ENCODE measurements at places on chromosomes 13 and 19. TPM values are rescaled to one million over a fixed set of nuclear protein-coding genes. Genes with fewer than 3 reads are reported as not detected.

DNA sequence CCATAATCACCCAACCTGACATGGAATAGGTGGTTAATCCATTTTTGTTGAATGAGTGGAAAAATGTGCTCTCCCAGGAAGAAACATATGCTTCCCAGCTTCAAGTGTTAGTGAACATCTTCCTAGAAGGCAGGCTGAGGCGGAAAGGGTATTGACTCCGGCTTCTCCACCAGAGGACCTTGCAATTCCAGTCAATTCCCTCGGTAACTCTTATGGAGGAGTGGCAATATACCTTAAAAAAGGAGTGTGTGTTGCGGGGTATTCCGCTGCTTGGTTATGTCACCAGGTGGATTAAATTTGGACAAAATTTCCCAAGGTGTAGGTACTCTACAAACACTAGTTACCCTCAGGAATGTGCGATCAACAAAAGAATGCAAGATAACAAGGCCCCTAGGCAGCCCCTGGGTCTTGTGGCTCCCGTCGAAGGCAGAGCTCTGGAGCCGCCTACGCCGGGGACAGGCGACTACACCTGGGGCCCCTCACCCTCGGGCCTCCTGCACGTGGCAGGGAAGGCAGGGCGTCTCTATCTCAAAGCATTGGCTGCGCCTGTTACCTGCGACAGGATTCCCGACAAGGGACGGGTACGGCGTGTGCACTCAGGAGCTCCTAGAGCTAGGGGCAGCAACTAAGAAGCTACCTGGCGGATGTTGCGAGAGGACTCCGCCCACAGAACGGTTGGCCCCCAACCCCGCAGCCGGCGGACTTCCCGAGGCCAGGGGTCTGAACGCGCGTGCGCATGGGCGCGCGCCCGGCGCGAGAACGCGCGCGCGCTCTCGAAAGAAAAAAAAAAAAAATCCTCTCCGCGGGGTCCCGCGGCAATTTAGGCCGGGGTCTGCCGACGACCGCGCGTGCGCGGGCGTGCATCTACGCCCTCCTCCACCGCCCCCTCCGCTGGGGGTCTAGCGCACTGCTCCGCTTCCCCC is at the start of gene WDR87:
TSS of gene WDR87 (minus strand) at position 649 of the 923 bp plus-strand sequence. CDS start 8,355 bp downstream, outside the sequence.
- no peaks in the 10 kb centered on the region for H3K36me3 ChIP-seq
- H3K4me1 ChIP-seq = peaks cover 10% of the 10 kb centered on the region
- peak; percentile 89 for DNase-seq
- H3K27ac ChIP-seq = peak within 1 kb of the TSS; percentile 88
- H3K4me3 ChIP-seq = peak within 1 kb of the TSS; percentile 92

WDR88 gene
- total RNA-seq = not detected

SKA3 gene
- total RNA-seq = 3.0 TPM

ARL11 gene
- total RNA-seq = 1.7 TPM

DNA sequence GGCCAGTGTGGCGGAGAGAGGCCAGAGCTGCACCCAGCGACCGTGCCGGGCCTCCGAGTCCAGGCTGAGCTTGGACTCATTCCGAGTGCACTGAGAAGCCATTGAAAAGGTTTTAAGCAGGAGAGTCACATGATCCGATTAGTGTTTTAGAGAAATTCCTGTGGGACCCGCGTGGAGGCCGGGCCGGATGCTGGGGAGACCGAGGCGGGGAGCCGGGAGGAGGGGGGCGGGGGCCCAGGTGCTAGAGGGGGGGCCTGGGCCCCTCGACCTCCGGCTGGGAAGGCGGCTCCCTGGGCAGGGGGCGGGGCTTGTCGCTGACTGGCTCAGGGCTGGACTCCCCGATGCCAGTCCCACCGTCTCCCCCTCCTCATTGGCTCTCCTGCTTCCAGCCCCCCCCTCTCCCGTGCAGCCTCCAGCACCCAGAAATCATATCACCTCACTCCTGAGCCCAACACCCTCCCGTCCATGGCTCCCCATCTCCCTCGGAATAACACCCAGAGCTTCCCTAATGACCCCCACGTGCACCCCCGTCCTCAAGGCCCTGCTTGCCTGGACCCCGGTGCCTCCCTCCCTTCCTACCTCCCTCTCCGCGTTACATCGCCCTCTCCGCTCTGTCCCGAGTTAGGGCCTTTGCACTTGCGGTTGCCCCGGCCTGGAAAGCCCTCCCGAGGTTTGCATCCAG is 5.2 kb upstream of the ZNF579 start:
- peak; percentile 89 for DNase-seq
- H3K4me1 ChIP-seq = peaks cover 42% of the 10 kb centered on the region
- H3K27ac ChIP-seq = peak overlapping the region; percentile 61

DLEU7 gene
- total RNA-seq = 1.0 TPM

GRCh38 chr13:18948664-18949488 is 232.7 kb downstream of the TUBA3C start:
- DNase-seq = no peak
- no peaks in the 10 kb centered on the region for H3K27me3 ChIP-seq
- H3K4me3 ChIP-seq = no peak overlapping the region
- no peak overlapping the region for H3K27ac ChIP-seq
- no peaks in the 10 kb centered on the region for H3K36me3 ChIP-seq

LIM2 gene
- not detected for total RNA-seq

DNA sequence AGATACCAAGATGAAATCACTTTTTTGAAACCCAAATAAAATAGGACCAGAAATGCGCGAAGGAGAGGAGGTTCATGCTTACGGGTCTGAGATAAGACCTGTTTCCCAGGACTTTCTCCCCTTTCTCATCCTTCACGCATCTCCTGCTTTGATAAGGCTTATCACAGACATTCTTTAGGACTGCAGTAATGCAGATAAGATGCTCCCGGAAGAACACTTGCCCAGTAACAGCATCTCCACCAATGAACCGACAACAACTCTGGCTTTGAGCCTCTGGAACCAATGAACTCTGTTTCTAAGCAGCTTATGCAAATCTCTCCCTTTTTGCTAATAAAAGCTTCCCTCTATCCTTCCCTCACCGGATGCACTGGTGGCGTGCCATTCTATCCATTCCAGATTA is 783.4 kb upstream of the ARGLU1 start:
- no peak overlapping the region for H3K4me3 ChIP-seq
- no peaks in the 10 kb centered on the region for H3K4me1 ChIP-seq
- no peaks in the 10 kb centered on the region for H3K36me3 ChIP-seq
- H3K27me3 ChIP-seq = no peaks in the 10 kb centered on the region

DNA sequence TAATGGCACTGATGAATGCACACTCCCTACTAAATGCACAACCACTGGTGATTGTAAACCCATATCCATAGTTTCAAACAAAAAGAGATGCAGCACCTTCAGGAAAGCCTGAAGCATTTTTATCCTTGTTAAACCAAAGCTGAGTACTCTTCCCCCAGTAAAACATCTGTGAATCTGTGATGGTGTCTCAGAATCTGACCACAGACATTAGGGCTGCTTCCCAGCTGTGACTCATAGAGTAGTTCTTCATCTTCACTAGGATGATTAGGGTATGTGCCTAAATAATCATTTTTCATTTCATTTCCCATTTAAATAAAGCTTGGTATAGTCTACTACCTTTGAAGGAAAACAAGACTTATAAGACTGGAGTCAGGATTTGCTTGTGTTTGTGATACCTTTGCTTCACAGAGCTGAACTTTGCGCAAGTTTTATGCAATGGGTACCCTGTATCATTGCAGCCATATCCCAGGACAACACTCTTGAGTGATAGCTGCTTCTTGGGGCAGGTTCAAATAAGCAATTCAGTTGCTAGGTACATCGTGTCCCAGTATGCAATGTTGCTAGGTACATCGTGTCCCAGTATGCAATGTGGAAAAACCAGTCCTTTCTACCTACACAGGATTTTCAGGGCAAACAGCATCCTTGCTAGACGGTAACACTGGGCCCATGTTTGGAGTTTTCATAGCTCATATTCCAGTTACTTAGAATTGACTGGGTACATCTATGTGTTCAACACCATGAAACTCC is 277.1 kb downstream of the IRS2 start:
- no peak overlapping the region for H3K4me3 ChIP-seq
- no peaks in the 10 kb centered on the region for H3K27me3 ChIP-seq
- H3K4me1 ChIP-seq = no peaks in the 10 kb centered on the region
- H3K27ac ChIP-seq = no peak overlapping the region
- DNase-seq = no peak
- H3K36me3 ChIP-seq = no peaks in the 10 kb centered on the region

DNA sequence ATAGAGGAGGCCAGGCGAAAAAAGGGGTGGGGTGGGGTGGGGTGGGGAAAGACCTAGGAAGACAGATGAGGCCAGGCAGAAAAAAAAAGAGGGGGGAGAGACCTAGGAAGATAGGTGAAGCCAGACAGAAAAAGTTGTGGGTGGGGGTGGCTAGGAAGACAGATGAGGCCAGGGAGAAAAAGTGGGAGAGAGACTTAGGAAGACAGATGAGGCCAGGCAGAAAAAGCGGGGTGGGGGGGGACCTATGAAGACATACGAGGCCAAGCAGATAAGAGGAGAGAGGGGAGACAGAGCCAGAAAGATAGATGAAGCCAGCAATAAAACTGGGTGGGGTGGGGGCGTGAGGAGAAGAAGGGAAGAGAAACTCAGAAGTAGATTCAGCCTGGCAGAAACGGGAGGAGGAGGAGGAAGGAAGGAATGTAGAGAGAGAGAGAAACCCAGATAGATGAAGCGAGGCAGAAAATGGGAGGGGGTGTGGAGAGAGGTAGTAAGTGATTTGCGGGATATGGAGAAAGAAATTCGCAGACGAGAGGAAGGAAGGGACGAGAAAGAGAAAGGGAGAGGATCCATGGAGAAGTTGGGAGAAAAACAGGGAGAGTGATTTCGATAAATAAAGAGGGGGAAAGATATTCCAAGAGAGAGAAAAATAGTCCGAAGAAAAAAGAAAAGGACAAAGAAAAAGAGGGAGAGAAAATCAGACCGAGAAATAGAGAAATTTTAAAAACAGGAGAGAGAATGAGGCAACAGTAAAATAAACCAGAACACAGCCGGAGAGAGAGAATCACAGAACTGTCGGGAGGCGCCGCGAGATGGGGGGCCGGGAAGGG is 12.2 kb upstream of the CACNG6 start:
- H3K27ac ChIP-seq = no peak overlapping the region
- H3K36me3 ChIP-seq = no peaks in the 10 kb centered on the region
- H3K4me3 ChIP-seq = peak overlapping the region; percentile 20

PSG1 gene
- total RNA-seq = not detected

KLK15 gene
- total RNA-seq = not detected

AXL gene
- total RNA-seq = 96.9 TPM

NFIC gene
- 175 TPM for total RNA-seq

DNA sequence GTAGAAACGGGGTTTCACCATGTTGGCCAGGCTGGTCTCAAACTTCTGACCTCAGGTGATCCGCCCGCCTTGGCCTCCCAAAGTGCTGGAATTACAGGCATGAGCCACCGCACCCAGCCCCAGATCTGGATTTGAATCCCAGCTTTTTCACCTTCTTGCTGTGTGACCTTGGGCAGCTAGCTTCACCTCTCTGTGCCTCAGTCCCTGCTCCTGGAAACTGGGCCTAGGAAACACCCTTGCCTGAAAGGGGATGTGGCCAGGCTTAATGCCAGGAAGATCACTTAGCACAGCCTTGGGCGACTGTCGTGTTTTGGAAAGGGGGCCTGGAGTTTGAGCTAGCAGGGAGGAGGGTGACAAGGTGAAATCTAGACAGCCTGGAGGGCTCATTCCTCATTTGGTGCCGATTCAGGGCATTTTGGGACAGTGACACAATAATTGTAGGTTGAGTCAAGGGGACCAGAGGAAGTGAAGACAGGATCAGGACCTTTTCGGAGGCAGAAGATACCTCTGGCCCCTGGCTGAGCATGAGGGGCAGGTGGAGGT is 1.8 kb downstream of the PGPEP1 start:
- no peak overlapping the region for H3K4me3 ChIP-seq
- DNase-seq = no peak
- H3K27me3 ChIP-seq = no peaks in the 10 kb centered on the region
- no peak overlapping the region for H3K27ac ChIP-seq

DNA sequence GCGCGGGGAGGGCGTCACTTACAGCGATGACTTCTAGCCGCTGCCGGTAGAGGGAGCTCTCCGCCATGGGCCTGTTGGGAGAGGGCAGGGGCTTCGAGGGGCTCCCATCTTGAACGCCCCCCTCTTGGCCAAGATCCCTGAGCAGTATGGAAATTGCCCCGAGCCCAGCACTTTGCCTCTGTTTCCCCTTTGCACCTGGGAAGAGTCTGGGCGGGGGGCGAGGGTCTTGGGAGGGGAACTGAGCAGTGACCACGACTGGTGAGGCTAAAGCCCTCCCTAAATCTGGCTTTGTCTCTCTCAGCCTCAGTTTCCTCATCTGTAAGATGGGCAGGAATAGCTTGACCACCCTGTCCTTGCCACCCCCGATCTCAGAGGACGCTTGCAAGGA is 2.8 kb downstream of the PALM3 start:
- no peak overlapping the region for H3K27ac ChIP-seq
- no peak overlapping the region for H3K4me3 ChIP-seq
- H3K36me3 ChIP-seq = no peaks in the 10 kb centered on the region
- DNase-seq = no peak
- H3K27me3 ChIP-seq = no peaks in the 10 kb centered on the region

- no peaks in the 10 kb centered on the region for H3K36me3 ChIP-seq
- H3K27me3 ChIP-seq = no peaks in the 10 kb centered on the region
- H3K4me3 ChIP-seq = no peak overlapping the region
- no peak overlapping the region for H3K27ac ChIP-seq
- H3K4me1 ChIP-seq = no peaks in the 10 kb centered on the region
- no peak for DNase-seq
Measured at GRCh38 chr13:98606296-98606695, 29.4 kb upstream of the STK24 start.

GRCh38 chr13:52701728-52702465 is 37.7 kb downstream of the CNMD start:
- H3K4me1 ChIP-seq = no peaks in the 10 kb centered on the region
- H3K4me3 ChIP-seq = no peak overlapping the region
- no peaks in the 10 kb centered on the region for H3K27me3 ChIP-seq
- no peak overlapping the region for H3K27ac ChIP-seq
- no peak for DNase-seq
- H3K36me3 ChIP-seq = no peaks in the 10 kb centered on the region

DMKN gene
- total RNA-seq = 95.7 TPM

ZNF433 gene
- 6.3 TPM for total RNA-seq

DNA sequence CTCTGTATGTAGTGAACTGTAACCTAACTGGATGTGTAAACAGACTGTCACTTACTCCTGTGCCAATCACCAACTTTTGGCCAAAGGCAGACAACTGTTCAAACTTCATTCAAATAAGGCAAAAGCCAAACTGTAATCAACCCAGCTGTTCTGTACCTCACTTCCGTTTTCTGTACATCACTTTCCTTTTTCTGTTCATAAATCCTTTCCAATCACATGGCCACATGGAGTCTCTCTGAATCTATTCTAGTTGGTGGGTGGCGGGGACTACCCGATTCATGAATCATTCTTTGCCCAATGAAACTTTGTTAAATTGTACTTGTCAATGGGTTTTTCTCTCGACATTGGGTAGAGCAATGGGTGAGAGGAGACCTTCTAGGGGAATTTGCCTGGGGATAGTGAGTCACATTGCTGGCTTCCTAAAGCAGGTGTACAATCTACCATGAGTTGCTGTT is 178.3 kb upstream of the RFC3 start:
- no peak overlapping the region for H3K27ac ChIP-seq
- H3K4me3 ChIP-seq = no peak overlapping the region
- H3K36me3 ChIP-seq = no peaks in the 10 kb centered on the region
- H3K27me3 ChIP-seq = no peaks in the 10 kb centered on the region
- H3K4me1 ChIP-seq = peaks cover 20% of the 10 kb centered on the region

GRCh38 chr13:67916650-67917049 is 686.5 kb upstream of the PCDH9 start:
- no peak for DNase-seq
- no peak overlapping the region for H3K27ac ChIP-seq
- H3K36me3 ChIP-seq = no peaks in the 10 kb centered on the region

- no peak overlapping the region for H3K27ac ChIP-seq
- H3K4me3 ChIP-seq = no peak overlapping the region
- H3K36me3 ChIP-seq = no peaks in the 10 kb centered on the region
- H3K27me3 ChIP-seq = no peaks in the 10 kb centered on the region
- no peak for DNase-seq
- no peaks in the 10 kb centered on the region for H3K4me1 ChIP-seq
Measured at GRCh38 chr13:50189450-50189849, 174.2 kb downstream of the KCNRG start.
